ENCODE measurements at places on chromosomes 13 and 19.

DNA sequence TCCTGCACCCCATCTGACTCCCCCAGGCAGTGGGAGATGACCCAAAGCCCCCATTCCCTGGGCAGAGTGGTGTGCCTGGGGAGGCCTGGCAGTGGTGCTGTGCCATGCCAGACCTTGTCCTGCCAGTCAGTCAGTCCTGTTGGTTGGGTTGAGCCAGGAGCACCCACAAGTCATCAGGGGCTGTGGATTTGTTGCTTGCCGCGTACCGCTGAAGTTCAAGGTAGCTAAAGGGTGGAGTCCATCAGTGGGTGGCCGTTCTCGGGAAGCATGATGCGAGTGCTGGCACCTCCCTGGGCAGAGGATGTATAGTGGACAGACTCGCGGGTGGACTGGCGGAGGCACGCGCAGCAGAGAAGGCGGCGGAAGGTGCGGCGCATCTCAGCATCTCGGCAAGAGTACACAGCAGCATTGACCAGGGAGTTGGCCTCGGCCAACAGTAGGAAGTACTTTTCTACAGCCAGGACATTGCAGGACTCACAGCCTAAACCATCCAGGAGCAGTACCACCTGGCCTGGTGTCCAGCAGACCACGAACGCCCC is 3.9 kb downstream of the LPAR2 start:
- DNase-seq = no peak

- no peak for DNase-seq
Observed at GRCh38 chr13:29496241-29496712, 99.2 kb downstream of the SLC7A1 start.

DNA sequence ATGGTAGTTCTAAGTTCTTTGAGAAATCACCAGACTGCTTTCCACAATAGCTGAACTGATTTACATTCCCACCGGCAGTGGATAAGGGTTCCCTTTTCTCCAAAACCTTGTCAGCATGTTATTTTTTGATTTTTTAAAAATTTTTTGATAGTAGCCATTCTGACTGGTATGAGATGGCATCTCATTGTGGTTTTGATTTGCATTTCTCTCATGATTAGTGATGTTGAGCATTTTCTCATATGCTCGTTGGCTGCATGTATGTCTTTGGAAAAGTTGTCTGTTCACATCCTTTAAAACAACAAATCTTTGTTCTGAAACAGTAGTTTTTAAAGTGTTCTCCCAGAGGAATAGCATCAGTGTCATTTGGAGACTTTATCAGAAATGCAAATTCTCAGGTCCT is 77.5 kb upstream of the POMP start:
- DNase-seq = no peak

DNA sequence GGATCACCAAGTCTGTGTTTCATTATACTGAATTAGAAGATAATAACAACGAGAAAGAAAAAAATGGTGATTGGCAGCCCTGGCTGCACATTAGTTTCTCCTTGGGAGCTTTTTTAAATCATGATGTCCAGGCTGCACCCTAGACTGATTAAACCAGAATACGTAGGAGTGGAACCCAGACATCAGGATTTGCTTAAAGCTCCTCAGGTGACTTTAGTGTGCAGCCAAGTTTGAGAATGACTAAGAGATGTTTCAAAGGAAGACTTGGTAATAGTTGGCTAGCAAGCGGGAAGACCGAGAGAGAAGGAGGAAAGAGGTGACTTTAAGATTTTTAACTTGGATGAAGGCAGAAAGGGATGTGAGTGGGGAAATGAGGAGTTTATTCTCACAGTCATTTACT is 71.4 kb upstream of the SERP2 start:
- no peak for DNase-seq

- DNase-seq = no peak
Observed at GRCh38 chr19:15589760-15590451, 25.1 kb upstream of the CYP4F8 start.

GRCh38 chr19:55160128-55160985 is 2.8 kb upstream of the TNNI3 start:
- peak; percentile 57 for DNase-seq

- DNase-seq = no peak
Observed at GRCh38 chr19:9037400-9038062, 27.3 kb upstream of the MUC16 start.

- no peak for DNase-seq
Observed at GRCh38 chr19:48746110-48746509, 599 bp downstream of the IZUMO1 start.

DNA sequence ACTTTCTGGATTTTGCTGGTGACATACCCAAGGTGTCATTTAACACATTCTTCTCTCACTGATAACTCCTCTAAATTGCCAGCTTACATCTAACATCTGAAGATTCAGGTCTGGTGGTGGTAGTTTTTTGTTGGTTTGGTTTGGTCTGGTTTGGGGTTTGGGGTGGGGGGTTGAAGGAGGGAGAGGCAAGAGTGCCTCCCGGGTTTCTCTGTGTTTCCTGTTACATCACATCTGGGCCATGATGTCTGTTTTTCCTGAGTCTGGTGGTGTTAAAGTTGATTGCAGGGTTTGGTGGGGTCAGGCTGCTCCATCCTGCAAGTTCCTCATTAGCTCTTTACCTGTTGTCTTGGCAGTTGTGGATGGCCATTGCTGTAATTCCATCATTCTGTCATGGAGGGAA is 155.8 kb upstream of the UBL3 start:
- no peak for DNase-seq

GRCh38 chr19:42401365-42402303 is 11.5 kb upstream of the CNFN start:
- no peak for DNase-seq

- no peak for DNase-seq
Observed at GRCh38 chr19:14556662-14557188, 15.1 kb downstream of the NDUFB7 start.

DNA sequence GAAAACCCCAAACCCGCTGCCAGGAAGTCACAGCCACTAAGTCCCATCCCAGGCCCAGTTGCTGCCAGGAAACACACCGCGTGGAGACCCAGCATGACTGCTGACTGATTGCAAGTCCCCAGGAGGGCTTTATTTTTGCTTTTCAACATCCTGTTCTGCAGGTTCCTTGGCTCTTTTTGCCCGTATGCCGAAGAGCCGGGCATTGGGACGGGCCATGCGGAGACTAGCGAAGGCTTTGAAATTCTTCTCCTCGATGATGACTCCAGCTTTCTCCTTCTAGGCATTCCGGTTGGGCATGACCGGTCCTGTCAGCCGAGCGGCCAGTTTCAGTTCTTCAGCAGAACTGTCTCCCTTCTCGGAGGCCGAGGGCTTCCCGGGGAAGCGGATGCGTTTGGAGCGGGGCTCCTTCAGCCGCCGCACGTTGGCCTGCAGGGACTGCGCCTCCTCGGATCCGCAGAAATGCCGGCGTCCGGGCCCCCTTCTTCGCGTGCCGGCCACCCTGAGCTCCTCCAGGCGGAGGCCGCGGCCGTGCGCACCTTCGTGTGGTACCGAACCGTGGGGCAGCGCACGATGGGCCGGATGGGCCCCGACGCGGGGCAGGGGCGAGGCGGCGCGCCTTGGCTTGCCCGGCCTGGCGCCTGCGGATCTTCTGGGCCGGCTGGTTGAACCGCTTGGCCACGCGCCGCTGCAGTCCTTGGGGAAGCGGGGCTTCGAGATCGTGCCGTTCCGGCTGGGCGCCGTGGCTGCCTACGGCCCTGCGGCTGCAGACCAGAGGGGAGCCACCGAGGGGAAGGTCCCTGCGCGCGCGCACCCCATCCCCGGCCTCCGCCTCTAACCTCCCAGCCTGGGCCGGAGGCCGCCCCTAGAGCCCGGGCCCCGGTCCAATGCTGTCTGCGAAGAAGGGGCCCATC is 15.2 kb downstream of the ZSCAN5C start:
- DNase-seq = no peak

DNA sequence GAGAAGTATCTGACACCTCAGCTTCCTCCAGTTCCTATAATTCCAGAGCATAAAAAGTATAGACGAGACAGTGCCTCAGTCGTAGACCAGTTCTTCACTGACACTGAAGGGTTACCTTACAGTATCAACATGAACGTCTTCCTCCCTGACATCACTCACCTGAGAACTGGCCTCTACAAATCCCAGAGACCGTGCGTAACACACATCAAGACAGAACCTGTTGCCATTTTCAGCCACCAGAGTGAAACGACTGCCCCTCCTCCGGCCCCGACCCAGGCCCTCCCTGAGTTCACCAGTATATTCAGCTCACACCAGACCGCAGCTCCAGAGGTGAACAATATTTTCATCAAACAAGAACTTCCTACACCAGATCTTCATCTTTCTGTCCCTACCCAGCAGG is 3.1 kb downstream of the KLF5 start:
- DNase-seq = no peak

DNA sequence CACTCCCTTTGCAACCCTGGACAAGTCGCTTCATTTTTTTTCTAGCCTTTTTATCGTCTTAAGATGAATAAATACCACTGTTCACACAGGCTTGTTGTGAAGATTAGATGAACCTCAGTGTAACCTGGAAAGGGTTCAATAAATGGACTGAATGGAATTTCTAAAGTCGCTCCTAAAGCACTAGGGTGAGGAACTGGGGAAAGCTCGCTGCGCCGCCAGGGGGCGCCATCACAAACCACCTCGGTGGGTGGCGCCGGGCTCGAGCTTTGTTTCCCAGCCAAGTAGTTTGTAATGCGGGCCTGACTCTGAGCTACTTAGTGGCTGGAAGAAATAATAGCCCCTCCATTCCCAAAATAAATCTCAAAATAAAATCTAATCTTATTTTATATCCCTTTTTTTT is 2.2 kb upstream of the CEACAM6 start:
- DNase-seq = no peak

DNA sequence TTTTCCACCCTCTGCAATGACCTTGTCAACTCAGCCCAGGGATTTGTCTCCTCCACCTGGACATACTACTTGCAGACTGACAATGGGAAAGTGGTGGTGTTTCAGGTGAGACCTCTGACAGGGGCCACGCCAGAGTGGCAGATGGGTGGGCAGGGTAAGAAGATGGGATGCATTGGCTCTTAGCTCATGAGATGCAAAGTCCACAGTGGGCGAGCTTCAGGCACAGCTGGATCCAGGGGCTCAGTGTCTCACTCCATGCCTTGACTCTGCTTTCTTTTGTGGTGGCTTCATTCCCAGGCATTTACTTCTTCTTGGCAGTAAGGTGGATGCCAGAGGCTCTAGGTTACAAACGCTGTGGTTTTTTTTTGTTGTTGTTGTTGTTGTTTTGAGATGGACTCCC is 3.4 kb downstream of the TMEM59L start:
- no peak for DNase-seq

GRCh38 chr19:1651568-1652291 is 685 bp downstream of the TCF3 start:
- DNase-seq = no peak

- DNase-seq = no peak
Observed at GRCh38 chr13:89784161-89784809, 1563.2 kb upstream of the MIR17HG start.

DNA sequence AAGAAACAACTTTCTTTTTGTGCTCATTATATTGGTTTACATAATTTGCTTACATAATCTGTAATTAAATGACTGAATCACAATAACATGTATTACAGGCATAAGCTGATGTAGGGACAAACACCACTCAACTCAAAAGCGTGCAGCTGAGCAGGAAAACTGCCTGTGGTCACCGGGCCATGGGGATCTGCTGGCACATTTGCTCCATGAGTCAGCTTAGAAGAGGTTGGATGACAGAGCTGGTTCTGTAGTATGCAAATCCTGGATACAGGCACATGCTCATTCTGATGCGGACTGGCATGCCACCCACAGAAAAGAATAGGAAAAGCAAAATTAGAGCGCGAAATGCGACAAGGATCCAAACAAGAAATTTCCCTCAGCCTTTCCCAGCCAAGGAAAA is 128.6 kb downstream of the USP12 start:
- no peak for DNase-seq

- DNase-seq = no peak
Observed at GRCh38 chr13:20136781-20137703, 23.8 kb downstream of the GJA3 start.

DNA sequence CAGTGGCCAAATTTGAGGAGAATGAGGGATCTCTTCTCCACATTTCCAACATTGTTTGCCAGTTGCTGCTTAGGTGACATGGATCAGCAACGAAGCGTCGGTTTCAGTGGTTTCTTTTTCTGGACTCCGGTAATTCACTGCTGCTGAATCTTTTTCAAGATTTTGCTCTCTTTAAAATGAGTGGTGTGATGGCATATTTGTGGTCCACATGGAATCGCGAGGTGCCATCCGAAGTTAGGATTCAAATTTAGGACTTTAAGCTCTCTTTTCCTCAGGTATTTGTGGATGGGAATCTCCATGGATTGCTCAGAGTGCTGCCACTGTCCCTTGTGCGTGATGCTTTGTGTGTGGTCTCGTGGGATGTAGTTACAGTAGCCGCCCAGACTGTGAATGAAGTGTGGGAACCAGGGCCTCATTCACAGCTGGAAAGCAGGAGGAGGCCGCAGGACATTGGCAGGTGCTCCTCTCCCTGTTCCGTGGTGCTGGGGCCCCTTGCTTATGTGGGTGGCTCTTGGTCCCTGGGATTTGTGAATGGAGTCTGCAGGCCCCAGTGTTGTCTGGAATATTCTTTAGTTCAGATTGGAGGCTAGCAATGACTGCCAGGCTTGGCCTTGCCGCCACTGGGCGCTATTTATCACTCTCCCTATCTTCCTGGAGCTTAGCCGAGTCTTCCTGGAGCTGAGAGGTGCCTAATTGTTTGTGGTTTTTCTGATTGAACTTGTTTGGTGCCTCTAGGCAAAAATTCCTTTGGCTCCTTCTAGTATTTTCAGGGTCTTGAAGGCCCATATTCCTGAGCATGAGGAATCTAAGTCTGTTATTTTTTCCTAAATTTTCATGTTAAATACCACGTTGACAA is 1.5 kb downstream of the ILF3 start:
- DNase-seq = no peak

DNA sequence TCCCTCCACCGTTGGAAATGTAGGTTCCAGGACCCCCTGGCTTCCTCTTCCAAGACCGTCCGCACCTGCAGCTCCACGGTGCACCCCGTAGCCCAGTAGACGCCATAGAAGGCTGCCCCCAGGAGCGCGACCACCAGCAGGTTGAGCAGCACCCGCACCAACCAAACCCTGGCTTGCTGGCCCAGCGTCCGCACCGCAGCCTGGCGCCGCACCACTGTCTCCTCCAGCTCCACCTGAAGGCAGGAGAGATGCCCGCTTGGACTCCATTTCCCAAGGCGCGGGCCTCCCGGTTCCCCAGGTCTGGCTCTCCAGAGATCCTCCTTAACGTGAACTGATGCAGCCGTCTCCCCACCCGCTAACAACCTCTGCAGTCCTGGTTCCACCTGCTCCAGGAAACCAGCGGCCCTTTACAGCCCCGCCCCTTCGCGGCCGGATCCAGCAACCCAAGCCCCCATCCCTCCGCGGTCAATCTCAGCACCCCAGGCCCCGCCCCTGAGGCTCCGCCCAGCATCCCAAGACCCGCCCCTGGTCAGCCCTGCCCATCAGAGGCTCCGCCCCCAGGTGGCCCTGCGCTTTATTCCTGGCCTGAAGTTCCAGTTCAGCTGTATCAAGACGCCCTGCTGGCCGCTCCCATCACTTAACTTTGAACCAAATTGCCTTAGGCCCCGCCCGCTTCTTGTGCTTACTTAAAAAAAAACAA is 5.0 kb upstream of the LENG1 start:
- DNase-seq = no peak

GRCh38 chr13:94112731-94113130 is 366.8 kb downstream of the DCT start:
- no peak for DNase-seq
